A549 treated with Hydrocortisone at 1 μM for 4 hours (cell line): ENCODE measurements at places on chromosomes 16 and 17. TPM values are rescaled to one million over a fixed set of nuclear protein-coding genes. Genes with fewer than 3 reads are reported as not detected.

Gene KRT28
- not detected in 5 replicates for total RNA-seq

Gene PLA2G10
- 0.28 to 0.63 TPM (median 0.52 TPM) in 5 replicates for total RNA-seq

Gene SPATA22
- not detected in 5 replicates for total RNA-seq

Gene DLX3
- total RNA-seq: 0.05 to 0.16 TPM (median 0.07 TPM) in 4 of 5 replicates, not detected in the other

Gene CYB561
- total RNA-seq: 32.0 to 35.5 TPM (median 32.7 TPM) in 5 replicates

Gene CCDC102A
- 6.8 to 10.1 TPM (median 7.3 TPM) in 5 replicates for total RNA-seq

Gene CTRB2
- total RNA-seq: not detected in 5 replicates

Gene TPSAB1
- 0.28 TPM in 1 of 5 replicates, not detected in the others for total RNA-seq

Gene CDK3
- 2.8 to 5.7 TPM (median 4.7 TPM) in 5 replicates for total RNA-seq

Gene AARSD1
- 52.7 to 63.5 TPM (median 56.9 TPM) in 5 replicates for total RNA-seq

Gene RSKR
- total RNA-seq: 3.1 to 5.5 TPM (median 3.9 TPM) in 5 replicates

Gene EDC4
- 55.4 to 57.6 TPM (median 56.0 TPM) in 5 replicates for total RNA-seq
